ENCODE measurements at places on chromosomes 6 and 20. TPM values are rescaled to one million over a fixed set of nuclear protein-coding genes. Genes with fewer than 3 reads are reported as not detected.

OARD1 gene
- 25.5 TPM for total RNA-seq

ANKEF1 gene
- 7.4 TPM for total RNA-seq

SYNGAP1 gene
- 1.4 TPM for total RNA-seq

TOMM34 gene
- total RNA-seq = 156 TPM

FAM184A gene
- 0.03 TPM for total RNA-seq

KHDC3L gene
- not detected for total RNA-seq

PERP gene
- 39.9 TPM for total RNA-seq

GDAP1L1 gene
- not detected for total RNA-seq

KCNB1 gene
- 0.02 TPM for total RNA-seq

LBP gene
- not detected for total RNA-seq

ASCC3 gene
- 57.6 TPM for total RNA-seq

MATN4 gene
- total RNA-seq = not detected

WFDC10B gene
- total RNA-seq = 0.39 TPM

NKX2-4 gene
- 3.1 TPM for total RNA-seq

OR12D3 gene
- not detected for total RNA-seq

PCMTD2 gene
- 11.7 TPM for total RNA-seq

LHFPL5 gene
- total RNA-seq = not detected

PPP1R14C gene
- 0.80 TPM for total RNA-seq

KIF16B gene
- total RNA-seq = 1.2 TPM

BMP5 gene
- total RNA-seq = 0.03 TPM

KHDC1L gene
- total RNA-seq = not detected

CDH4 gene
- total RNA-seq = 9.0 TPM

TBXT gene
- not detected for total RNA-seq

KIF6 gene
- 2.9 TPM for total RNA-seq

SEMG1 gene
- total RNA-seq = not detected

FAM162B gene
- total RNA-seq = not detected

TFAP2C gene
- 11.7 TPM for total RNA-seq

OR10C1 gene
- not detected for total RNA-seq

PARD6B gene
- 2.1 TPM for total RNA-seq

TRIM40 gene
- not detected for total RNA-seq

LY6G6F gene
- not detected for total RNA-seq

All from HT1080 (cell line).